ENCODE measurements at places on chromosomes 7 and 10. TPM values are rescaled to one million over a fixed set of nuclear protein-coding genes. Genes with fewer than 3 reads are reported as not detected.

Gene DYDC2
- not detected for total RNA-seq

Gene GDF10
- total RNA-seq: 0.30 TPM

Gene LMOD2
- not detected for total RNA-seq

Gene CLDN12
- total RNA-seq: 9.6 TPM

Gene FAM25C
- total RNA-seq: not detected

Gene ZCWPW1
- total RNA-seq: 4.5 TPM

Gene ADRB1
- 3.6 TPM for total RNA-seq

Gene PDGFA
- 49.5 TPM for total RNA-seq

Gene SPDYE9
- not detected for total RNA-seq

Gene SFRP4
- 29.3 TPM for total RNA-seq

Gene RAPGEF5
- 289 TPM for total RNA-seq

Gene TUBB8
- 1.7 TPM for total RNA-seq

Gene RPEL1
- not detected for total RNA-seq

Gene LIPJ
- 0.19 TPM for total RNA-seq

Gene CAV2
- 86.0 TPM for total RNA-seq

Gene CREM
- total RNA-seq: 38.1 TPM

Gene PLAU
- total RNA-seq: 73.7 TPM

Gene TTYH3
- total RNA-seq: 158 TPM

Gene ACBD5
- total RNA-seq: 27.1 TPM

Gene PPP1R9A
- 13.4 TPM for total RNA-seq

Gene SLC18A3
- not detected for total RNA-seq

Gene GNAT3
- not detected for total RNA-seq

Gene PRLHR
- total RNA-seq: not detected

Gene NT5C3A
- 36.7 TPM for total RNA-seq

Gene GPR15LG
- total RNA-seq: not detected

Gene LLCFC1
- total RNA-seq: not detected

Gene MUC12
- 0.07 TPM for total RNA-seq

Gene NKX2-3
- total RNA-seq: 69.1 TPM

Gene STEAP2
- total RNA-seq: 15.8 TPM

Gene AFAP1L2
- total RNA-seq: 207 TPM

Gene C10orf67
- not detected for total RNA-seq

Gene RNF133
- total RNA-seq: 1.2 TPM

Gene NACAD
- total RNA-seq: 3.7 TPM

Gene OR6V1
- not detected for total RNA-seq

Gene GPC2
- total RNA-seq: 4.5 TPM

Gene OR9A2
- not detected for total RNA-seq

Gene SUN1
- 154 TPM for total RNA-seq

Gene ZDHHC4
- total RNA-seq: 30.9 TPM

Gene IFIT1B
- total RNA-seq: 6.3 TPM

Gene GRM8
- total RNA-seq: not detected

Gene FAS
- 30.4 TPM for total RNA-seq

Gene KIF11
- 7.3 TPM for total RNA-seq

Gene TAS2R4
- total RNA-seq: 2.6 TPM
